ENCODE measurements at places on chromosomes 5 and 9. TPM values are rescaled to one million over a fixed set of nuclear protein-coding genes. Genes with fewer than 3 reads are reported as not detected.

The PCDHA8 gene
- total RNA-seq: 0.08 TPM

The PCDHA12 gene
- 2.8 TPM for total RNA-seq

The PCDHB2 gene
- total RNA-seq: 3.5 TPM

The RECK gene
- 6.9 TPM for total RNA-seq

The SEMA5A gene
- not detected for total RNA-seq

The P4HA2 gene
- 37.2 TPM for total RNA-seq

The PRRX2 gene
- total RNA-seq: 8.7 TPM

The ORM2 gene
- not detected for total RNA-seq

The ZFYVE16 gene
- 16.5 TPM for total RNA-seq

The CATSPER3 gene
- 0.40 TPM for total RNA-seq

The ZNG1C gene
- total RNA-seq: 72.7 TPM

The PCDHGC4 gene
- 0.05 TPM for total RNA-seq

The SLCO6A1 gene
- total RNA-seq: not detected

The NUDT2 gene
- total RNA-seq: 23.8 TPM

The ADCY2 gene
- total RNA-seq: not detected

The NPR2 gene
- 7.4 TPM for total RNA-seq

All from A549 treated with CORT108297 at 1 μM for 4 hours (cell line).